ENCODE measurements at places on chromosomes 13 and 19.
A peak's percentile ranks its signal among the peaks of the same experiment; 100 is the strongest.

GRCh38 chr13:41028051-41028450 is 8.9 kb upstream of the ELF1 start:
- DNase-seq: no peak

GRCh38 chr19:13841962-13842290 is 35.0 kb upstream of the NANOS3 start:
- no peak for DNase-seq

DNA sequence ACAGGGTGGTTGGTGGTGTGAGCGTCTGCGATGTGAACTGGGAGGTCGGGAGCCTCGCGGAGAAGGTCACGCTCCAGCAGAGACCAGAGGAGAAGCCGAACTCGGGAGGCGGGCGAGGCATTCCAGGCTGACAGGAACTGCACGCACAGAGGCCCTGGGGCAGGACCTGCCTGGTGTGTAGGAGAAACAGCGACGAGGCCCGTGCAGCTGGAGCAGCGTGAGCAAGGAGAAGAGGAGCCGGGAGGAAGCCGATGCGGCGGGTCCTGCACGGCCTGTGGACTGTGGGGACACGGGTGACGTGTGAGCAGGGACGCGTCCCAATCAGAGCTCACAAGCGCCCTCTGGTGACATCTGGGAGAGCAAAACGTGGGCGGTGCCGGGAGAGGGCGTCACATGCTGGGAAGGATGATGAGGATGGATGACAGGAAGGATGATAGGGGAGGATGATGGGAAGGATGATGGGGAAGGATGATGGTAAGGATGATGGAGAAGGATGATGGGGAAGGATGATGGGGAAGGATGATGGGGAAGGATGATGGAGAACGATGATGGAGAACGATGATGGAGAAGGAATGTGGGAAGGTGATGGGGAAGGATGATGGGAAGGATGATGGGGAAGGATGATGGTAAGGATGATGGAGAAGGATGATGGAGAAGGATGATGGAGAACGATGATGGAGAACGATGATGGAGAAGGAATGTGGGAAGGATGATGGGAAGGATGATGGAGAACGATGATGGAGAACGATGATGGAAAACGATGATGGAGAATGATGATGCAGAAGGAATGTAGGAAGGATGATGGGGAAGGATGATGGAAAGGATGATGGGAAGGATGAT is 16.1 kb upstream of the MADCAM1 start:
- DNase-seq: peak; percentile 72

DNA sequence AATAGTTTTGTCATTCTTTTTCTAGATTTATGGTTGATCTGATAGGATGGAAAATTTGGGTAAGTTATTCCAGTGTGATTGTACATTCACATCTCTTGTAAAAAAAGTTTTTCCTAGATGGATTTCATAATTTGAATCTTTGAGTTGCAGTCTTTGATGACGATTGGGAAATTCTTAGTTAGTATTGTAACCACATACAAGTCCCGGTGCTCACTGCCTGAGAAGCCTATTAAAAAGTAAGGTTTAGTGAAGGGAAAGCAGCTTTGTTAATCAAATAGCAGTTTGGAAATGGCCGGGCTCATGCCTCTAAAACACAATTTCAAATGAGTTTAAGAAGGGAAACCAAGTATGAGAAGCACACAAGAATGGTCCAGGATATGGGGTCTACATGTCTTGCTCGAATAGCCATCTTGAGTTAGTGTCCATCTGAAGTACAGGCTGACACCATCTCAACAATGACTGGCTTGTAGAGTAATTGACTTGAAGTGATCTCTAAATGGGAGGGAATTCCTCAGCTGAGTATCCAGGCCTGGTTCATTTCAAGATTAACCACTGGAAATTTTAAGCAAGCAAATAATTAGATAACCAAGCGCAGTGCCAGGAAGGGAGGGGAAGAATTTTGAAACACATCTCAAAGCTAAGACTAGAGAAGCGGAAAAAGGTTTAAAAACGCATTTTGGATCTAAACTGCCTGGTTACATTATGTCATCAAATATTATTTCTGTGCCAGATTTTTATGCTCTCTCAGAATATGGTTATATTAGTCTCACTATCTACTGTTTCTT is 1145.6 kb upstream of the MIR17HG start:
- peak; percentile 62 for DNase-seq

- DNase-seq: peak; percentile 67
Observed at GRCh38 chr13:39051157-39051556, 12.9 kb downstream of the NHLRC3 start.

DNA sequence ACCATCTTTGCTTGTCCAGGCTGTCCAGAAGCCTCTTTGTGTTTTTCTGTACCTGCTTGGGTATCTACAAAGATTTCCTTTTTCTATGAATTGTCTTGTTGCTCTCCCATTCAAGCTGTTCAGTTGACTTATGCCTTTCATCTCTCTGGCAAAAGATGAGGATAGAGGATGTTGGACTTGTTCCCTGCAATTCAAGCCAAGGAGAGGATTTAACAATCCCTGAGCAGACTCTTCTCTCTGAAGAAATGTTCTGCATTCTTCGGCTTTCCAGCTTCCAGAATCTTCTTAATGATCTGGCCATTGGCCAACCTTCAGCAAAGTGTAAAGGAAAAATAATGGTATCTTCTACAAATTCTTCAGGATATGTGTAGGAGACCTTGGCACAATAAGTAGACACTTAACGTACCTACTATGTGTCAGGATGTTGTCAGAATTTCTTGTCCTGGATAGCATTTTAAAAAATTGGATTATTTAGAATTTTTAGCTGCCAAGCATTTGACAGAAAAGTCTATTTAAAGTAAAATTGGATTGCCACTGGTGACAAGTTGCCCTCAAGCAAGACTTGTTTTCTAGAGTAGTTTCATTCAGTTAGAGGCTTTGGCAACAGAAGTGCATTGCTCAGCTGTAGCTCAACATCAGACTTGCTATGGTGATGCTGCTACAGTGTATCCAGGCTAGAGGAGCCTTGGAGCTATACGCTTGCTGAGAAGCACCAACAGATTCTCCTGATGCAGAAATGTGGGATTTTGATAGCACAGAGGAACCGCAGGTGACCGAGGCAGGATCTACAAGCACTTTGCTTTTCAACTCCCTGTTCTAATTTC is 455.7 kb downstream of the SUCLA2 start:
- DNase-seq: no peak

DNA sequence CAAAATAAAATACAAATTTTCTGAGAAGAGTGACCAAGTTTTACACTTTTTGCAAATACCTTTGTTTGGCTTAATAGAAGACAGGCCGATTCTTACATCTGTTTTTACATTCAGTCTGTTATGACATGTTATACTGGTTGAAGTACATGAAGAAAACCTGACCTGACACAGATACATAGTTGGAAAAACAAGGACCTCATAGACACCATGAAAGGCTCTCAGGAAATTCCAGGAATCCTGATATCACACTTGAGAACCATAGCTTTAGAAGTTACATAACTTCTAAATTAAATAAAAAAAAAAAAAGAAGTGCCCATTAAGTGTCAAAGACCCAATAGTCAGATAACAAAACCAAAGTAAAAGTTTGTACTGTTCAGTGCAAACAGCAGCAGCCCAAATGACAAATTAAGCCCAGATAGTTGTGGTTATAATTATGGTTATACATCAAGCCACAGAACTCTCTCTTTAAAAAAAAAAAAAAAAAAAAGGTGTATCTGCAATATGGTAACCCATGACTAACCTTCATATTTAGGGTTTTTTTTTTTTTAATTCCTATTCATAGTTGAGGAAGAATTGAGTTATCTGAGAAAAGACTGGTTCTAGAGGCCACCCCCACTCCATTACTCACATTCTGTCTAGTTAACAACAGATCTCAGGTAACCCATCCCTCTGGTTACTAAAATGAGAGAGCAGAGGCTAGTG is 19.8 kb downstream of the RBM26 start:
- DNase-seq: no peak

DNA sequence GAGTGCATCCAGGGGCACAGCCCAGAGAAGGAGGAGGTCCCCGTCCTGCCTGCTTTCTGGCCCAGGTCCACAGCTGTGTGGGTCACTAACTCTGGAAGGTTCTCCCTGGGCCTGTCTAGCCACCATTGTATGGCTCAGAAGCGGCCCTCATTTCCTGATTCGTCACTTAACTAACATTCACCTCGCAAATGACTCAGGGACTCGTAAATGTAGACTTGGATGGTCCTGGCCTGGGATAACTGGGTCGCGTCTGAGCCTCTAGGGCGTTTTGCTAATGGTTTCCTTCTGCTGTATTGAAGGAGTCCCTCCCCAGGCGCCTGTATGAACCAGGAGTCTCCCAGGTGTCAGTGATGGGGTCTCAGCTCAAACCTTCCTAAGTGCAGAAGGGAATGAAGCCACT is 162.8 kb downstream of the ZNF536 start:
- no peak for DNase-seq

DNA sequence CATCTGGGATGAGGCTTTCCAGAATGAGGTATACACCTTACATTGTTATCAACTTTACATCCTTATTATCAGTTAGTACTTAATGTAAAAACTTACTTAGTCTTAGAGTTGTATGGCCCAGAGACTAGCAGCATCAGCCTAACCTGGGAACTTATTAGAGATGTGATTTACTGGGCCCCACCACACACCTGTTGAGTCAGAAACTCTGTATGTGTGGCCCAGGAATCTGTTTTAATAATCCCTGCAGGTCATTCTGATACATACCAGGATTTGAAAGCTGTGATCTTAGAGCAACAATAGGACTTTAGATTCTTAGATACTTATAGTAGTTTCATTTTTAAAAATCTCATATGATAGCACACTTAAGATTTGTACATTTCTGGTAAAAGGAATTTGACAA is 17.4 kb downstream of the FNDC3A start:
- no peak for DNase-seq

DNA sequence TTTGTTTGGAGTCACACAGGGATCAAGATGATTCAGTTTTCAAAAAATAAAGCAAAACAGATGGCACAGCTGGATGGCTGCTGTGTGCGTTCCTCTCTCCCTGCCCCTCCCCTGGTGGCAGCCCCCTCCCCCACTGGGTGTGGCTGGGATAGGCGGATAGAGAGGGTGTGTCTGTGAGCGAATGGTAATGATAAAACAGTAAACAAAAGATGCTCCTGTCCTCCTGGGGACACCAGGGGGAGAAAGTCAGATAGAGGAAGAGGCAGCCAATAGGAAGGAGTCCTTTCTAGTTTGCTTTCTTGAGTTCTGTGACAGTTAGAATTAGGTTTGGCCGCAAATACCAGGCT is 6.5 kb downstream of the TMEM255B start:
- DNase-seq: no peak

Measured in cardiac fibroblast (primary cell).